ENCODE measurements at places on chromosomes 6 and 20.

- no peak for DNase-seq
These were observed 199.7 kb upstream of the UST start for GRCh38 chr6:148547110-148547509.

DNA sequence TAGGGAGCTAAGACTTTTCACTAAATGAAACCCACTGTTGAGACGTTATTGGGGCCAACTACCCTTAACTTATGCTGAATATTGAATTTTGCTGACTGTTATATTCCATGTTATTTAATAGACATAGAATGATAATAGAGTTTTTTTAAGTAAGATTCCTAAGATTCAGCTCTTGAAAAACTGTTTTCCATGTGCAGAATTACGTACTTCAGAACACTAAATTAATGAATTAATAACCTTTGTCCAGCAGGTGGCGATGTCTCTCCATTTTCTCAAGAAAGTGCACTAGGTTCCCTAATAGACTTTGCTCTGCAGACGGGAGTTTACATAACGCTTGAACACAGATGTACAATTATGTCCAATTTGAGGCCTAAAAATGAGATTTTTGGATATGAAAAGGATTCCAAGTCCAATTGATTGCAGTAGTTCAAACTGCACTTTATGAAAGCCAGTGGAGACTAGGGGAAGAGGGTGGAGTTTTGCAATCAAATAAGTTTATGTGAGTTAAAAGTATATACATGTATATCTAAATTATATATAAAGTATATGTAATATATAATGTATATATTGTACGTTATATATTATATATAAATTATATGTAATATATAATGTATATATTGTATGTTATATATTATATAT, 282.1 kb downstream of the UST start:
- DNase-seq, result peak; percentile 91

DNA sequence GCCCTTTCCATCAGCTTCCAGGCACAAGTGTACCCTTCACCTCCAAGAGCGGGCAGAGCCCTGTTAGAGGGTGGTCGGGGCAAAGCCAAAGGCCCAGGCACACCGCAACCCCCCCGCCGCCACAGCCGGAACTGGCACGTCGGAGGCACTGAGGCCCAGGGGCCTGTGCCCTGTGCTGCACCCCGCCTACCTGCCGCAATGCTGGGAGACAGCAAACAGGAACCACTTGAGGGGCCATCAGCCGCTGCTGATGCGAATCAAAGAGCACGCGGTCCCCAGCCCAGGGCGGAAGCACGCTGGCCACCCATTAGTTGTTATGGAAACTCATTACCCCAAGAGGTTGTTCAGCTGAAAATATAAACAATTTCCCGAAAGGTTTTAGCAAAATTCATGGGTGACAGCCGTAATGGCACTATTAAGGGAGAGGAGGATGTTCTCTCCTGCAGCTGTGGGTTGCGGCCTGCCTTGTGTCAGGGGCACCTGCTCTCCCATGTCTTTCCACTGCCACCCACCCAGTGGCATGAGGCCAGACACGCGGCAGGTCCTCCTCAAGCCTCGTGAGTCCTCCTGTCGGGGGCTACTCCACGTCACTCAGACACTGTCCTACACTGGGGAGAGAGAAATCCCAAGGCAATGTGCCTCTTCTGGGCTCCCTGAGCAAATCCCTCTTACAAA, 65.3 kb downstream of the EDN3 start:
- DNase-seq, result no peak

DNA sequence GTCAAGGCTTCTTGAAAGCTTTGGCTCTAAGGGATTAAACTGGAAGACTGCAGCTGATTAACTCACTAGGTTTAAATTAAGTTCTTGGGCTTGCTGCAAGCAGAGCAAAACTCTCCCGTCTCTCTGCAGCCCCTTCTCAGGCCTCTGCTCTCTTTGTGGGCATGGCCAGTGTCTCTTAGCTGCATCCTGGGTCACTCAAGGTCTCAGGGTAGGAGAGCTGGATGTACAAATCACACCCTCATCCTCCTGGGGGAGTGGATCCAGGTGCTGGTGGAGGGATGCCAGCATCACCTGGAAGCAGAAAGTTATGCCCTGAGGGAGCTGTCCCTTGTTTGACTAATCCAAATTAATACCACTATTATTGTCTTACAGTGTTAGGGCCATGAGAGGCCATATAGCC, 35.8 kb downstream of the GCM1 start:
- DNase-seq, result no peak

DNA sequence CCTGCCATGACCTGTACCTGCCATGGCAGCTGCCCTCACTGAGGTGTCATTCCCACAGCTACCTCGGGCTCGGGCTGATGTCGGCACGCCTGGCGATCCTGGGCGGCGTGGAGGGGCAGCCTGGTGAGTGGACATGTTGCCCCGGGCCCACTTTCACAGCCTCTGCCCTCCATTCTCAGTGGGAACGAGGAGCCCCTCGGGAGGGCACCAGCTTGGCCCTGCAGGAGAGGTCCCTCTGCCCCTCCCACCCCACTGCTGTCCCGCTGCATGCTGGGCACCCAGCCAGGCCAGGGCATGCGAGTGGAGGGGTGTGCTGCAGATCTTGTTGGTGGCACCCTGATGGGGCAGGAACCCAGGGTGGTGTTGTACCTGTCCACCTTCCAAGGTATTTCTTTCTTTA, 23.0 kb downstream of the ENTPD6 start:
- no peak for DNase-seq

DNA sequence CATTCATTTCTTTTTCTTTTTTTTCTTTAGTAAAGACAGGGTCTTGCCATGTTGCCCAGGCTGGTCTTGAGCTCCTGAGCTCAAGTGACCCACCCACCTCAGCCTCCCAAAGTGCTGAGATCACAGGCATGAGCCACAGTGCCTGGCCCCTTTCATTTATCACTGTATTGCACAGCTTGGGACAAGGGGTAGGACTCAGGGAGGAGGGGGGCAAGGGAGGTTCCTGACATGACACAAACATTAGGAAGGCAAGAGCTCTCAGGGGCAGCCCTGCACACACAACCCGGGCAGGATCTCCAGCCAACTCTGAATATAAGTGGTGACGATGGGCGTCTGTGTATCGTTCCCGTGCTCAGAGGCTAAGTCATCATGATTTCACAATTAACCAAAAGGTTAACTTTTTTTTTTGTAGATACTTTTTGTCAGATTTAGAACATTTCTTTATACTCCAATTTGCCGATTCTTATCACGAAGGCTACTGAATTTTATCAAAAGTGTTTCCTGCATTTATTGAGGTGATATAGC, 19.9 kb downstream of the SLC2A4RG start:
- no peak for DNase-seq

DNA sequence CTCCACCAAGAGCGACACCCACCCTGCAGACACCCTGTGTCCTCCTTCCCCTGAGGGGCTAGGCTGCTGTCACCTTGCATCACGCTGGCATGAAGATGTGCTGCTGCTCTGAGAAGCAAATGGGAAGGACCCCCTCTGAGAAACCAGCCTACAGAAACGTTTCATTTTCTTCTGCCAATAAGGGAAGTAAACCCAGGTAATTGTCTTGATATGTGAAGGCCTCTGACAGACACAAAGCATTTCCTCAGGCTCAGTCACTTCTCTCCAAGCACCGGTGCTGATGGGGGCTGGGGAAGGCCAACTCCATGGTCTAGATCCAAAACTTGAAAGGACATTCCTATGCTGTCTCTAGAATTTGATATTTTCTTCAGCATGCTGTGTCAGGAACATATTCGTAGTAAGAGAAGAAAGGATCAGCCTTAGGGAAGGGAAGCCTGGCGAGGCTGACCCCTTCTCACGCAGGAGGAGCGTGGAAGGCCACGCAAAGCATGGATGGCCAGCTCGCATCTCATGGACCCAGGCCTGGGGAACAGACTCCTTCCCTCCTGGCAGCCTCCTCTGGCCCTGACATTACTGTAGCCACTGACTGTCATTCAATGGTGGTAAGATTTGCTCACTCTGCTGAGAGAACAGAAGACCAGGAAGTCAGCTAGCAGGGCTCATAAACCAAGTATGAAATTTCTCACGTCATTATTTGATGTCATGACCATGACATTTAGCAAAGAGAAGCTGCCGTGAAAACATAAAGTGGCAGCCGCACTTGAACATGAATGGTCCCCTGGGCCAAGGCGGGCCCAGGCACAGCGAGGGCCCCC, 20.4 kb downstream of the ACSS1 start:
- DNase-seq, result no peak

DNA sequence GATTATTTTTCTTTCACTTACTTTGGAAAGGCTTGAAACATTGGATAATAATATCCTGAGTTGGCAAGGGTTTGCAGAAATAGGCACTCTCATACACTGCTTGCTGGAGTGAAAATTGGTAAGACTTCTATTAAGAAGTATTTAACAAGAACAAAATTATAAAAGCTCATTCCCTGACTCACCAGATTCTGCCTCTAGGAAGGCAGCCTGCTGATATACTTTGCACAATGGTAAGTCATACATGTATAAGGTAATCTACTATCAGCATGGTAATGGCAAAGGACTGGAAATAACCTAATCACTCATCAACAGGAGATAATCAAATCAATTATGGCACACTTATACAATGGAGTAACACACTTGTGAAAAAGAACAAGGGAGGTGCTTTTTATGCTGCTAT, 85.8 kb downstream of the PLCG1 start:
- DNase-seq, result no peak

GRCh38 chr20:35561671-35562070, 19.8 kb downstream of the ERGIC3 start:
- no peak for DNase-seq

GRCh38 chr6:167455371-167455770, 130.5 kb downstream of the TTLL2 start:
- no peak for DNase-seq

DNA sequence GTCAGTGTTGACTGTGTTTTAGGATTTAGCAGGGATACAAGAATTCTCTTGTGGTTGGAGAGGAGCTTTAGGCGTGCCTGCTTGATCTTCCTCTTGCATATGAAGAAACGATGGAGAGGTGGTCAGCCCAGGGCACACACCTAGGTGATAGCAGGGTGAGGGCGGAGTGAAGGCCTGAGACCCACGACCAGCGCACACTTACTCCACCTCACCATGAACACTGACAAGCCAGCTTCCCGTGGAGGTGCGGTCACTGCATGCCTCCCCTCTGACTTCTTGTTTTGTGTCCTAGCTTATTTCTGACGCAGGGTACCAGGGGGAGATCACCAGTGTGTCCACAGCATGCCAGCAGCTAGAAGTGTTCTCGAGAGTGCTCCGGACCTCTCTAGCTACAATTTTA, 8.1 kb downstream of the NELFCD start:
- DNase-seq, result no peak

DNA sequence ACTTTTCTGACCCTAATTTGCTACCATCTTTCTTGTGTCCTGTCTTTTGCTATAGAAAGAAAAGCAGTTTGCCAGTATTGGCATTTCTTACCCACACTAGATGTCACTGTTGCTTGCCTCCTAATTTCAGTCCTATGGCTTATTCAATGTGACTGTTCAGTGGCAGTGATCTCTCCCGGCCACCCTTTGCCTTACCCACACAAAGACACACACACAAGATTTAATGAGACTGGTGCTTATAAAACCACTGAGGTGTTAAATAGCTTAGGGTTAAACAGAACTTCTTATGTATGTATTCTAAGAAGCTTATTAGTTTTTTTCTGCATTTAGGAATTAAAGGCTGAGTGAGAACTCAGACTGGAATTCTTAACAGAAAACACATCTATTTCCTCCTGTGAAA, 233.6 kb upstream of the ASCC3 start:
- DNase-seq, result peak; percentile 3

All from activated CD4-positive, alpha-beta T cell treated with anti-CD3 and anti-CD28 coated beads, Interleukin-2, Interleukin-4, amounts not matched to agents 100 ng/mL and 50 ng/mL, durations not matched to agents 16 hours and 8 hours (primary cell).